ENCODE measurements at places on chromosomes 6 and 20.
A peak's percentile ranks its signal among the peaks of the same experiment; 100 is the strongest.

DNA sequence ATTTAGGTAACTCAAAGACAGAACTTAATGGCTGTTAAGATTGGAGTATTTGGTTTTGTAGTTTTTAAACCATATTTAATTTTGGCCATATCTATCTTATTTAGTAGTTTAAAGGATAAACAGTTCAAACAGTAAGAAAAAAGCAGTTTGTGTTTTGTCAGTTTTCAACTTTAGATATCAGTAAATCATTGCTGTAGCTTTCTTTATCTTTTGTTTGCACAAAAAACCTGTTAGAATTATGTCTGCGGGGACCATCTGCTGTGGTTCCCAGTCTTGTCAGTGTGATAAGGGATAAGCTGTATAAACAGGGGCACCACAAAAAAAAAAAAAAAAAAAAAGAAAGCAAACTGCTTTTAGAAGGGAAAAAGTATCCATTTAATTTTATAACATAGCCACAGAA lies 40.9 kb downstream of the CDKAL1 start:
- DNase-seq = peak; percentile 54

GRCh38 chr20:51749674-51750036 lies 18.5 kb downstream of the ATP9A start:
- no peak for DNase-seq

GRCh38 chr6:95087394-95088097 lies 489.8 kb upstream of the MANEA start:
- no peak for DNase-seq

DNA sequence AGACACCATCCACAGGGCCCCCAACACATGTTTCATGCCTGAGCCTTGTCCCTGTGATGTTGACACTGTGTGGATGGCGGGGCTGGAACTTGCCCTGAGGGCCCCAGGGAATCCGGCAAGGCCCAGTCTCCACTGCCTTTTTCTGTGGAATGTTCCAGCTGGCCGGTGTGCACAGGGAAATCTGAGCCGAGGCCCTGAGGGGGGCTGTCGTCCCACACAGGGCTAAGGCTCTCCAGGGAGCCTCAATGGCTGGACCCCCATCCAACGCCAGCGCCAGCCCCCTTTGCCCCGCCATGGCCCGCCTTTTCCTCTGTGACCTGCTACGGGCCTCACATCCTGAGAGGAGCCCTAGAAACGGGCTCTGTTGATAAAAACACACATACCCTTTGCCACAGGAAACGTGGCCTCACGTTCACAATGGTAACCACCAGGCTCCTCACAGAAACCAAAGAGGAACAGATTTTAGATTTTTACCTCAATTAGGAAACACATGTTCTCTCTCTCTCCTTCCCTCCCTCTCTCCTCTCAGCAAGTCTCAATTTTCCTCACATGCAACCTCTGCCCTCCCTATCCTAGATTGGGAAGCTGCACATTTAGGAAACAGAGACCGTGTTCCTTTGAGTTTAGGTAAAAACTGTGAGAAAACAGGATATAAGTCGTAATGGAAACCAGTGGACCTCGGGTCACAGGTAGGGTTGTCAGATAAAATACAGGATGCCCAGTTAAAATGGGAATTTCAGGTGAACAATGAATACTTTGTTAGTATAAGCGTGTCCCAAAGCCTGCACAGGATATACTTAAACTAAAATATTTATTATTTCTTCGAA lies 13.7 kb upstream of the ZNF831 start:
- no peak for DNase-seq
